ENCODE measurements at places on chromosomes 4 and X.

DNA sequence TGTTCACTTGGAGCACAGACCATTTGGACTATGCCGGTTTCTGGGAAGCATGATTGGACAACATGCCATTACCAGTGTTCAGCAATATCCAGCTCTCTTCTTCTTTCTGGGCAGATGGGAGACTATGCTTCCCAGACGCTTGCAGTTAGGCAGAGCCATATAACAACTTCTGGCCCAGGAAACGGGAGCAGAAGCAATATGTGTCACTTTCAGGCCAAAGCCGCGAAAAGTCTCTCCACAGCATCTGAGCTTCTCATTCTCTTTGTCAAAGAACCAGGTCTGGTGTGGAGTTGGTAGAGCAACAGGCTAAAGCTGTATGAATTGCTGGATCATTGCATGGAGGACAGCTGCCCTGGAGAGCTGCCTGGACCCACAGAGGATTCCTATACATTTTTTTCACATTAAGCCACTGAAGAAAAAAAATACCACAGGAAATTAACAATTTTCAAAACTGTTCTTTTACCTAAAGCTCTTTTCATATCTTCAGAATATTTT lies 131.4 kb upstream of the FRG1 start:
- no peak for DNase-seq

DNA sequence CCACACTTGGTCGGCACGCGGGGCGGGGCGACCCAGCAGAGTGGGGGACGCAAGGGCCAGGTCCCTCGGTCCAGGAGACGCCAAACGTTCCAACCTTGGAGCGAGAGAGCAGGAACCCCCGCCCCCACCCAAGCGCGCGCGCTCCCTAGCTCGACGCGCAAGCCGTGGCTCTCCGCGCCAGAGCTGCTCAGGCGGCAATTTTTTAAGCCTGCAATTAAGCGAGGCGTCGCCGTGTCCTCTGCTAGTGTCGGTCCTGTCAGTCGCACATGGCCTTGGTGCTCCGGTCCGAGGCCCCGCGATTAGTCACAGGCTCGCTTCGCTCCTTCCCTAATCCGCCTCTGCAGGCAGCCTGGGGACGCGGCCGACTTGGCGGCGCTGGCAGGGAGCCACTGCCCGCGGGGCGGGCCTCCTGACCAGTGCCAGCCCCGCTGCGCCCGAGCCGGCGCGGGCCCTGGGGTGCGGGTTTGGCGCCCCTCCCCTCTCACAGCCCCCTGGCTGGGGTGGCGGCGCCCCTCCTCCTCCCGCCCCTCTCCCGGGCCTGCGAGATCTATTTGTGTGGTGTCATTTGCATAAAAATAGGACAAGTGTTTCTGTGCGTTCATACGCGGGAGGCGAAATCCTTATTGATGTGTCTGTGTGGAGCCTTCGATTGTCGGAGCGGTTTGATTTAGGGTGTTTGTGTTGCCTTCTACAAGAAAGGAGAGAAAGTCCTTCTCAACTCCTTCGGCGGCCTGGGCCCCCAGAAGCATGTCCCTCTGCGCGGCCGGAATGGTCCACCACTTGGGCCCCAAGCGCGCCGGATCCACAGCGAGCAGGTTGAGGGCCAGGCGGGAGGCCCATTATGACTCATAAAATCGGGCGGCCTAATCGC lies 9.8 kb upstream of the BCOR start:
- no peak for DNase-seq

DNA sequence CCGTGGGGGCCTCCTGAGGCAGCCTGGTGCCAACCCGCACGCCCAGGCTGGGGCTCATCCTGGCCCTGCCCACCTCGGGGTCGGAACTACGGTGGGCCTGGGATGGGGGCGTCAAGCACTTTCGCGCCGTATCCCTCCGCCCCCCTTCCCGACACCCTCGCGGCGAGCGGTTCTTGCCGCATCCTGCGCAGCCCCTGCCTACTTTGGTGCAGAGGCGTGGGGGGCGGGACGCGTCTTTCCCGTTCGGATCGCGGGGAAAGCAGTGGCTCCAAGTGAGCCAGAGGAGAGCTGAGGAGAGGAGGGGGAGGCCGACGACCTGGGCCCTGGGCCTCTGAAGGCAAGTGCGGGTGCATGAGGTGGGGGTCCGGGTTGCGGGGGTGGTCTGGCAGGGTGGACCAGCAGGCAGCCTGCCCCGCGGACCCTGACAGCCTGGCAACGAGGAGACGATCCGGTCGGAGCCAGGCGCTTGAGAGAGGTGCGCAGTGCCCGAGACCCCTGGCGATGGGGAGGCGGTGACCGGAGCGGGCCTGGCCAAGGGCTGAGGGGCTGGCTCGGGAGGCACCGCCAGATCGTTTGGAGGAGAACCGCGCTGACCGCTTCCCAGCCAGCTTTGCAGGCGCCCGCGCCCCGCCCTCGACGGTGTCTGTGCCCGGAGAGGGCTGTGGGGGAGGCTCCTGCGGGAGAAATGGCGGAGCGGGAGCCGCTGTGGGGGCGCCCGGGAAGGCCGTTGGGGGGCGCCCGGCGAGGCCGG lies at the start of gene GPRASP2:
Gene GPRASP2 (plus strand): TSS at position 233 of the 751 bp plus-strand sequence. CDS start 2,422 bp downstream, outside the sequence.
- no peak for DNase-seq

DNA sequence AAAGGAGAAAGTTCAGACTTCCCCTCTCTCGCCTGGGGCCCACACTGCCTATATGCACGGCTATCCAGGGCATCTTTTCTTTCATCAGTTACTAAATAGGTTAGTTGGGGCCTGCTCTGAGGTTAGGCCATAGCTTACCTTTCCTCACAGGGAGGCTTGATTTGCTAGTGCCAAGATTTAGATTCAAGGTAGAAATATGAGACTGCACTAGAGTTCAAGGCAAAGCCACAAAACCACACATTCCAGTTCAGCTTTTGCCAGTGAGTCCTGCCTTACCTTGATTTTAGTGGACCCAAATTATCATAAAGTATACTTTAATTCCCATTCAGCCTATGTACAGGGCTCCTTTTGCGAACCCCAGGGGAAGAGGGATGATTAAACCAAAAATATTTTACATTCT lies 762.8 kb downstream of the PDHA2 start:
- DNase-seq, result no peak

- DNase-seq, result no peak
Measured at GRCh38 chr4:36758312-36759178, 477.1 kb downstream of the DTHD1 start.

GRCh38 chrX:13864264-13864663 lies 47.4 kb upstream of the GPM6B start:
- no peak for DNase-seq

GRCh38 chr4:104930298-104930697 lies 216.4 kb upstream of the TET2 start:
- no peak for DNase-seq

DNA sequence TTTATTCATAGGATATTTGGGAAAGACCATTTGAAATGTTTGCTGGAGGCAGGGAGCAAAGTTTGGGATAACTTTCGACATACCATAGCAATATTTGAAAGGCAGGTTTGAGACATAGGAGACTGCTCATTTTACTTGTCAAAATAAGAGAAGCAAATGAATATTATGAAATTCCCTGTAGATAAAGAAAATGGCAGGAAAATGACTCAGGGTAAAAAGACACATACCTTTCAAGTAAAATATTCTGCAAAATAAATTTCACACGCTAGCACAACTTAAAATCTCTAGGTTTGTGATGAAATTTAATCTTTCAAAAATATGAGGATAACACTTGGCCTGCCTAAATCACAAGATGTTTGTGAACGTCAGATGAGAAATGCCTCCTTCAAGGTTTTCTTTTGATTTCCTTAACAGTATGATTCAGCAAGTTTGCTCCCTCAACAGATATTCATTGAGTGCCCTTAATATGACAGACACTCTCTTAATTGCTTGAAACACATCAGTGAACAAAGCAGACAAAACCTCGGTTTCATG lies 6.6 kb downstream of the TMEM156 start:
- DNase-seq, result no peak

GRCh38 chrX:39854772-39855747 lies 242.7 kb downstream of the BCOR start:
- DNase-seq, result peak; percentile 34

- DNase-seq, result no peak
Measured at GRCh38 chr4:67030636-67031035, 514.7 kb downstream of the CENPC start.

DNA sequence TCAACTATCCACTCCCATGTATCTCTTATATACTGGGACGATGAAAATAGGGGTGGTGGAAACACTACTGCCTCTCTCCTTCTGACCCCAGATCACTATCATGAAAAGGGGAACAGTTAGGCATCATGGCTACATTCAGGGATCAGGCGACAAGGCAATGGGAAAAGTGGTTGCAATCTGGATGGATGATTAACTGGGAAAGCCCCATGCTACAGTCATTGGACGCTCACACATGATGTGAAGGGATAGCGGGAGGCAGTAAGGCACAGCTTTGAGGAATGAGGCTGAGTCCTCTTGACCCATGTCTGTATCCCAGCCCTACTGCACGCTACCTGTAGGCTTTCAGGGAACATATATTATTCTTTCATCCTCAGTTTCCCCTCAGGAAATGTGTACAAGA lies 10.2 kb downstream of the GASK1B start:
- no peak for DNase-seq

GRCh38 chrX:12956704-12957534 lies 18.0 kb upstream of the TMSB4X start:
- no peak for DNase-seq

- no peak for DNase-seq
Measured at GRCh38 chr4:43837171-43837570, 611.4 kb downstream of the KCTD8 start.

DNA sequence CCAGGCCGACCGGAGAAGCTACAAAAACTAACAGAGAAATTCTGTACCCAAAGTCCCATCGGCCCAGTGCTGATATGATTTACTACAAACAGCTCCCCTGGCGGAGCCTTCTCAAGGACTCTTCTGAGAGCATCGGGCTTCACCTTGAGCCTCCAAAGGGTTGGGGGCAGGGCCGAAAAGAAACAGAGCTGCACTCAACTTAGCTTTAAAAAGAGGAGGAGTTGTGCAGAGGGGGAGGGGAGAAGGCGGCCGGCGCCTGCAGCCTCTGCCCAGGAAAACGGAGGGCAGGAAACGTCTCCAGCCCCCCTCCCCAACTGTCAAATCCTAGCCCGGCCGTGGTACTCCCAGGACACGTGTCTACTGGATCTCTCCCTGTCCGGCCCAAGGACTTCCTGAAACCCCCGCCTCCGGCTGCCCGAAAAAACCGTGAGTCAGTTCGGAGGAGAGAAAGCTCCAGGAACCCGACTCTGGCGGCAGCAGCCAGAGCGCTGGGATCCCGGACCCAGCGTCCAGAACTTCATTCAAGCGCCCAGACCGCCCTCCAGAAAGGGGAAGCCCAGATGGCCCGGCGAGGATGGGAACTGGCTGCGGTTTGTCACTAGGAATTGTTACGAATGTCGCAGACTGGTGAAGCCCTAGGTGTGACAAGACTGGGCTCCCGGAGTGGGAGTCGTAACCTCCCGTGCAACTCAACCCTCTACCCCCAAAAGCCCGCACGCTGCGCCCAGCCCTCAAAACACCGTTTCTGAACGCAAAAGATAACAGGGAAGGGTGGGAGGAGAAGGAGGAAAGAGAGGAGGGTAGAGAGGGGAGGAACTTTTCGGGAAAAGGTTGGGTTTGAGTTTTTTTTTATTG lies 973 bp downstream of the ADAMTS3 start:
- no peak for DNase-seq

- DNase-seq, result no peak
Measured at GRCh38 chr4:147863111-147863747, 131.3 kb downstream of the ARHGAP10 start.

DNA sequence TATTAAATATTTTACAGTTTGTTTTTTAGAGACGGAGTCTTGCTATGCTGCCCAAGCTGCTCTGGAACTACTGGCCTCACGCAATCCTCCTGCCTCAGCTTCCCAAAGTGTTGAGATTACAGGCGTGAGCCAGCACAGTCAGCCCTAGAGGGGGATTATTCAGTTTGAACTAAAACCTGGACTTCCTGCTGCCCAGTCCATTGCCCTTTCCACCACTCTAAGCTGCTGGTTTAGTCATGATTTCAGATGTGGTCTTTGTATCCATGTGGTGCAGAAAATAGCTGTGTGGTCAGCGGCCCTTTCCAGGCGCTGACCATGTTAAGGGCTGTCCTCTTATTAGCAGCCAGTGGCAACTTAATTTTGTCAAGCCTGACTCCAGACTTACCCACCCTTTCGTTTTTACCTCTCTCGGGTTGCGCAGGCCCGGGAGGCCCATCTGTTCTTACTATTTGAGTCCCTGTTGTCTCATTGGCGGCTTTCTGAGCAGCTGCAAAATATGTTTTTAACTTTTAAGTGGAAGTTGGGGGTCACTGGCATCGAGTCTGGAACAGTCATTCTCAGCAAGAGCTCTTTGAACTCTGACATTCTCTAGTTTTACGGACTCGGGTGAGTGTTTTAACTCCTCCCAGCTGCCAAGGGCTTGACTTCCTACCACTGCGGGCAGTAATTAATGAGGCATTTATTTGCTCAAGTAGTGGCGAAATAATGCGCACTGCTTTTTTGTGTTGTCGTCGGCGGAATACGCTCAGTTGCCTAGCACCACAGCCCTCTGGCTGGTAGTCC lies 773 bp upstream of the VMA21 start:
- no peak for DNase-seq

DNA sequence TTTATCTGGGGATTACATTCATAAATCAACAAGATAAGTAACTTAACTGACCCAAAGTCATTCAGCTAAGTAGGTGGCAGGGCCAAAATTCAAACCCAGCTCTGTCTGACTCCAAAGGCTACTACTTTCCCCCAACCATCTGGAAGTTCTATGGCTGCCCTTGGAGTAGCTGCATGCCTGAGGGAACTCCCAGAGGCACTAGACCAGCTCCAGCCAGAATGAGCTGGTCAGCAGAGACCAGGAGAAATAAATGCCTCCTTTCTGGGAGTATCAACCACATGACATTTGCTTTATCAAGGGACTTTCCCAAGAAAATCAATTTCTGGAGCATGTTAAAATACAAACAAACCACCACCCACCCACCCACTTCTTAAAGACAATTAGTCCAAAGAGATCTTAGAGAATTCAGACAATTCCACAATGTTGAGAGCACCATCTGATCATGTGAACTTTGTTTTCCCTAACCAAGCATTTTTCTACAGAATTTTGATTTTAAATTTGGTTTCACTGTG lies 180.5 kb downstream of the EFHC2 start:
- DNase-seq, result no peak

GRCh38 chr4:28469886-28470285 lies 1609.2 kb downstream of the STIM2 start:
- DNase-seq, result no peak

GRCh38 chrX:118116713-118117550 lies at the start of gene KLHL13:
TSS of gene KLHL13 (minus strand) at chrX:118116810. CDS start at chrX:118028473, 88,337 bp downstream.
- no peak for DNase-seq

DNA sequence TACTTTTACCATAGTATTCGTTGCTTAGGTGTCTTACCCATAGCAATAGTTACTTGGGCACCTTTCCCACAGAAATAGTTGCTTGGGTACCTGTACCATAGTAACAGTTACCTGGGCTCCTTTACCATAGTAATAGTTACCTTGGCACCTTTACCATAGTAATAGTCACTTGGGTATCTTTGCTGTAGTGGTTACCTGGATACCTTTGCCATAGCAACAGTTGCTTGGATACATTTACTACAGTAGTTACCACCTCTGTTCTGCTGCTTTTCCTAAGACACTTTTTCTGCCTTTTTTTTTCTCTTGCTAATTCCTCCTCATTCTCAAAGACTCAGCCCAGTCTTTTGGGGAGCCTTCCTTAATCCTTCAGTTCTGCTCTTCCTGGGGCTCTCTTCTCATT lies 272.8 kb upstream of the PUDP start:
- no peak for DNase-seq
